ENCODE measurements at places on chromosomes 2 and 18.

GRCh38 chr2:109216332-109216731, 87.3 kb downstream of the SH3RF3 start:
- no peak for DNase-seq

GRCh38 chr2:198596985-198597384, 792.6 kb downstream of the PLCL1 start:
- no peak for DNase-seq

DNA sequence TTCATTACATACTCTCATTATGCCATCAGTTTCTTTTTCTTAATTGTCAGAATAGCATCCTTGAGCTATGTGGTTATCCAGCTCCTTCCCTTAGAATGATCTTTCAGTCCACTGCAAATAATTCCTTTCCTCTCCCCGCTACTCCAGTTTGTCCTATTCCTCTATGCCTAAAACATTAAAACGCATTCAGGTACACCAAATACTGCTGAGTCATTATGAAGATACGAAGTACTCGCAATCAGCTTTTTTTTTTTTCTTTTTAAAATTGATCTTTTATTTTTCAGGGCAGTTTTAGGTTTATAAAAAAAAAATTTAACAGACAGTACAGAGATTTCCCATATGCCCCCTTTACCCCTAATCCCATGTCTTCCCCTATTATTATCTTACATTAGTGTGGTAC, 164.8 kb upstream of the TMEM200C start:
- no peak for DNase-seq

- no peak for DNase-seq
These were observed 6.7 kb downstream of the UBE2E3 start for GRCh38 chr2:180987146-180987545.

GRCh38 chr2:24304098-24304497, 56.2 kb downstream of the ITSN2 start:
- no peak for DNase-seq

GRCh38 chr2:74255660-74256213, 57.3 kb downstream of the MTHFD2 start:
- DNase-seq: no peak

DNA sequence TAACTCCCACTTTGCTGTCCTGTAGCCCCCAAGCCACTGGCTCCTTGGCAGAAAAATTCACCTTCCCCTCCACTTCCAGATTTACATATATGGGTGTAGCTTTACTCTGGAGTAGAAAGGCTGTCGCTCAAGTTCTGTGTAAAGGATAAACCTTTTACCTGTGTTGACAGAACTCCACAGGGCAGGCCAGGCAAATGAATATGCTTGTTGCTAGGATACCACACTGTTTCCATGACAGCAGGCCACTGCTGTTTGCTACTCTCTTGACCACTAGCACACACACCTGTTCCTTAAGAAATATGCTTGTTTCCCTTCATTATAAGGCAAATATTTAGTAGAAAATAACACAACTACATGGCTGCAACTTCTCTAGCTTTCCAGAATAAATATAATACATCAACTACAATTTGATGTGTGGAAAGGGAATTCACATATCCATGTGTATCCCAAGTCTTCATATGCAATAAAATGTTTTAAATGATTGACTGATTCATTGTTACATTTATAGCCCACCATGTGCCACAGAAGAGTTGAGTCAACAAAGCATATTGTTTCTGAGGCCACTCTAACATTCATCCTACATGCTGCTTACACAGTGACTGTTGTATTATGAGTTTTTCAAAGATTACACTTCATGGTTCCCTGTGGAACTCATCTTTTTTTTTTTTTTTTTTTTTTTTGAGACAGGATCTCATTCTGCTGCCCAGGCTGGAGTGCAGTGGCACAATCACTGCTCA, 56.2 kb upstream of the ROCK1 start:
- no peak for DNase-seq

DNA sequence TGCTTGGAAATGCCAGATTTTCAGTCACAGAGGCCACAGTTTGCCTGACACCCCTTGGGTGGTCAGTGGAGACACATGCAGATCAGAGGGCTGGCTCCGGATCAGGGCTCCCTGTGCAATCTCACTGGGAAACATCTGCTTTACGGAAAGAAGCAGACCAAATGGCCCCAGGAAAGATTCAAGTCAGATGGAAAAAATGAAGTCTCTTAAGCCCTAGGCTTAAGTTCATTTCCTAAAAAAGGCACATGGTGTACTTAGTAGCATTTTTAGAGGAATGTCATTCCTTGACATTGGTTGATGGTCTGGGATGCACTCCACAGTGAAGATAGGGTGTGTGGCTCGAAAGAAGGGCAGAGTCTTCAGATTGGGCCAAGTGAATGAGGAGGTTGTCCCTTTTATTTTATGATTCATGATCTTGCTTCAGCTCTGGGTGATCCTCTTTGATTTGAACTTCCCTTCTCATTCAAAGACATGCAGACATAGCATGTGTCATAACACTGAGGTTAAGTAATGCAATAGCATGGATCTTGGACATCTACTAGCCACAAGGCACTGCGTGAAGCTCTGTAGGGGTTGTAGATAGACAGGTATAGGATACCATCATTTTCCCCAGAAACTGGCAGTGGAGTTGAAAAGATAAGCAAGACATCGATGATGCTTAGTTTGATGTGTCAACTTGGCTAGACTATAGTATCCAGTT, 56.5 kb downstream of the KCNE4 start:
- DNase-seq: no peak

DNA sequence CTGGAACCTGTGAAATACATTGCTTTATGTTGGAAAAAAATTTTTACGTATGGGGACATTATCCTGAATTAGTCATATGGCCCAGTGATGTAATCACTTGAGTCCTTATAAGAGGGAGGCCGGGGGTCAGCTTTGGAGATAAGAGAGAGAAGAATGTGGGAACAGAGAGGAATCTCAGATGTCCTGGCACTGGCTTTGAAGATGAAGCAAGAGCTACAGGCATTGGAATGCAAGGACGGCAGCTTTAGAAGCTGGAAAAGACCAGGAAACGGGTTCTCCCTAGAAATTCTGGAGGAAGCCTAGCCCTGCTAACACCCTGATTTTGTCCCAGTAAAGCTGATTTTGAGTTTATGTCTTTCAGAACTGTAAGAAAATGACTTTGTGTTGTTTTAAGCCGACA, 1129.9 kb upstream of the GYPC start:
- no peak for DNase-seq

DNA sequence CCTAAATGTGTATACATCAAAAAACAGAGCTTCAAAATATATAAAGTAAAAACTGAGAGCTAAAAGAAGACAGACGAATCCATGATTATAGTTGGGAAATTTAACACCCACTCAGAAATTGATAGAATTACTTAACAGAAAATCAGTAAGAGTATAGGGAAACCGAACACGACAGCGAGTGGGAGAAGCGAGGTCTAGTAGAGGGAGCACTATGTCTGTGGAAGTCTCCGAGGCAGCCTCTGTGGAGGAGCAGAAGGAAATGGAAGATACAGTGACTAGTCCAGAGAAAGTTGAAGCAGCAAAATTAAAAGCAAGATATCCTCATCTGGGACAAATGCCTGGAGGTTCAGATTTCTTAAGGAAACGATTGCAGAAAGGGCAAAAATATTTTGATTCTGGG, 38.8 kb downstream of the NMS start:
- DNase-seq: no peak

DNA sequence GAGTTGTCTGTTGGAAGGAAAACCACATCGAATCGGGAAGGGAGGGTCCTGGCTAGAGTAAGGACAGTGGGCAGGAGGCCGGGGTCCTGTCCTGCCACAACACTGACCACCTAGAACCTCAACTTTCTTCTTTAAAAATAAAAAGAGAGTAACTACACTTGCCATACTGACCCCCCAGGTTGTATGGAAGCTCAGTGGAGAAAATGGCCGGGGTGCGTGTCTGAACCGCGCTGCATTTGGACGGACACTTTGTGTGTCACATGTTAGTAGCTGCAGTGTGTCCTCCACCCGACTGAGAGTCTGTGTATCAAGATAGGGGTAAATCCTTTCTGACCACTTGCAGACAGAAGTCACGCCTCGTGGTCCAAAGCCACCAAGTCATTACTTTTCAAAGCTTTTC, 87.0 kb downstream of the GBX2 start:
- no peak for DNase-seq

DNA sequence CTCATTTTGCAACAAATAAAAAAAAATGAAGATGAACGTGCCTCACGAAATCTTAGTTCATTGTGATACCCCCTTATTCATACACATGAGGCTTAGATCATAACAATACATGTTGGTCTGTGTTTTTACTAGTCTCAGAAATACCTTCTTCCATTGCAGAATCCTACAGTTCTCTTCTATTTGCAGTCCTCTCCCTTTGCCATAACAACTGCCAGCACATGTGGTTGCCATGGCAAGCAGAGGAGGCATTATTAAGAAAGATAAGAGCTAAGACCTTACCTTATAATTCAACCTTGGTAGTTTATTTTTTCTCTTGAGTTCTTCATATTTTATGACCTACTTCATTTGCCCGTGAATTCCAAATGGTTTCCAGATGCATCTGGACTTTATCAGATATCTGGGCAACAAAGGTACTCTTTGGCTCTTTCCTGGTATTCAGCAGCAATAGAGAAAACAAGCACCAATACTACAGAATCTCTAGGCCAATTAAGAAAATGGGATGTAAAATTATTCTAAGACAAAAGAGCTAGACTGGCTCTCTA, 524.0 kb downstream of the CMPK2 start:
- no peak for DNase-seq

DNA sequence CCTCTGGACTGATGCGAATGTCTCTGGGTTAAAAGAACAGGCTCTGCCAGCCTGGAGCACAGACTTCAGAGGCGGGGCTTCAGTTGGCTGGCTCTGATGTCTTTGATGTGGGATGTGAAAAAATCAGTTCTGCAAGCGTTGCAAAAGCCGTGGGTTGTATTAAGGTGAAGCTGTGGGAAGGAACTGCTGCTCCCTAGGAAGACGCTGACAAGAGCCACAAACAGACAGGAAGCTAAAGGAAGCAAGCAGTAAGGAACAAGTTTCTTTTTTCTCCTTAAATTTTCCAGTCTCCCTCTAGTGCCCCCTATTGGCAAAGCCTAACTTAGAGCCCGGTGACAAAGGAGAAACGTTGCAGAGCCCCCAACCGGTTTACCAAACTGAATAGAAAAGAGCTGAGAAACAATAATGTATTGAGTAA, 239.0 kb downstream of the CCDC178 start:
- no peak for DNase-seq

DNA sequence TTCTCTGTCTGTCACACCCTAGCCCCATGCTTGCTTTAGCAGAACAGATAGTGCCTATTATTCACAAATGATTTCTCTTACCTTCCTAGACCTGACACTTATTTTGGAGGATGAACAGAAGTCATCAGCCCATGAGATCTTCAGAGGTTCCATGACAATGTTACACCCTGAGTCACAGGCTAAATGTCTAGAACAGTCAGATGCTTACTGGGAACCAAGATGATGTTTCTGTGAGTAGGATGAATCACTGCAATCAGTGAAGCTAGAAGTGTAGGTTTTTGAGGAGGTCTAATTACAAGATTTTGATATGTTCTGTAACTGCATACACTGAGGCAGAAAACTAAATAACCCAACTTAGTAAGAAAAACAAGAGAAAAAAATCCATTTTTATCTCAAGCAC, 123.0 kb upstream of the THUMPD2 start:
- no peak for DNase-seq

- DNase-seq: no peak
These were observed 508.9 kb upstream of the TCF4 start for GRCh38 chr18:56096861-56097260.

DNA sequence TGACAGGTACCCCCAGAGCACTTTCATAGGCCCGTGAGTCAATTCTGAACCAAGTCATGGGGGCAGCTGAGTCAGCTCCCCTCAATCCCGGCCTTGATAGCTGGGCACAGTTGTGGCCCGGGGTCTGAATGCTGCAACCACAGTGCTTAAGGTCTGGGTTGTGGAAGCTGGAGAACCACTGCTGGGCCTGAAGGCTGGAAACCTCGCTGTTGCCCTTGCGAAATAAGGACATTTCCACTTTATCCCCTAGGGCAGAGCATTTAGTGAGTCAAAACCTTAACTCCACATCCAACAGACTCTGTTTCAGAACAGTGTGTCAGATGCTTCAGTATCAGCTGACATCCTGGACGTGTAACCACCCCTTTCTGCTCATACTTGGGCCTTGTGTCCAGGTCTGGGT, 58.6 kb downstream of the SP110 start:
- DNase-seq: no peak

- no peak for DNase-seq
These were observed 44.0 kb downstream of the COLEC12 start for GRCh38 chr18:456361-457139.

DNA sequence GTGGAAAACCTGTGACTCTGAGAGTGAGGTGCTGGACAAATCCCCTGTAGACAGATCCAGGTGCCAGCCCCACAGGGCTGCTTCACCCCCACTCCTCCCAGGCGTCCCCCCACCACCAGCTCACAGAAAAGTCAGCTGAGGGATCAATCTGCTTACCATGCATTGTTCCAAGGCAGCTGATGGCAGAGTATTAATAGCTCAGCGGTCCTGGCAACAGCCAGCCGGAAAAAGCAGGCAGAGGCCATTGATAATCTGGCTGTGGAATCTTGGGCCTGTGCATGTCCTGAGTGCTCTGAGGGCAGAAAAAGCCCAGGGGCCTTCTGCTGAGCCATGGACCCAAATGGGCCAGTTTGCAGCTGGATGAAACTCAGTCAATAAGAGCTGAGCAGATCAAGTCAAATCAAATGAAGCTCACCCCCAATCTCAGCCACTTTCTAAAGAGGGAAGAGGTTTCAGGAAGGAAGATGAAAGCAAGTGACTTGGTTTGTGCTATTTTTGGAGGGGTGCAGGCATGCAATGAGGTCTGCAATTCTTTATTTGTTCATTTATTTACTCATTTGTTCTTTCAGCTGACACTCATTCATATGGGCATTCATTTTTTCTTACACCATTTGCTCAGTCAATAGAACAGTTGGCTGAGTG, 63.4 kb downstream of the GYPC start:
- DNase-seq: no peak

- DNase-seq: no peak
These were observed 17.4 kb downstream of the CDH7 start for GRCh38 chr18:65768120-65768778.

- no peak for DNase-seq
These were observed 42.9 kb downstream of the MEX3C start for GRCh38 chr18:51154431-51155063.

DNA sequence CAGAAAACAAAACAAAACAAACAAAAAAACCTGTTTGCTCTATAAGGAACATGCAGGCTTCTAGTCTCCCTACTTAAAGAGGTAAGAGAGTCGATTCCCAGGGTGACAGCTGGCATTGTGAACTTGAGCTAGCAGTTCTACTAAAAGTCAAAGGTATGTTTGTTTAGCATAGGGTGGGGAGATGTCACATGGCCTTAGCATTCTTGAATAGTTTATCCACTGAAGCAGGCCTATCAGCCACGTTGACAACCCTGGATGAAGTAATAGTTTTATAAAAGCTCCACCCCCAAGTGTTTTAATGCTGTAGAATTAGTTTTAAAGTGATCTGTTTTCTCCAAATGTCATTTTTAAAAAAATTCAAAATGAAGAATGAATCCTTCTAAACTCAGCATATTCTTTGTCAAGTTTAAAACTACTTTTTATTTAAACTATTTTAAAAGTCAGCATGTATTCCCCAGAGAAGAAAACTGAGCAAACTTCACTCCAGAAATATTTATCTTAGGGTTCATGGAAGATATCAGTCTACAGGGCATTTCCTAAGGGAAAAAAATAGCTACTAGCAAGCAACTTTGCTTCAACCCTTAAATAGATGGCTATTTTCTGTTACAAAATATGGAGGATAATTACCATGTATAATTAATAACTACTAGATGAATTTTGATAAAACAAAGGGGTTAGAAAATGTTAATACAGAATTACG, 1.7 kb downstream of the MYOM1 start:
- DNase-seq: no peak

All from GM12864 (cell line).